ENCODE measurements at places on chromosomes 16 and 17.
A peak's percentile ranks its signal among the peaks of the same experiment; 100 is the strongest.

GRCh38 chr16:74942977-74943918 is 41.7 kb downstream of the WDR59 start:
- no peak for DNase-seq

- peak; percentile 85 for DNase-seq
Observed at GRCh38 chr17:41492771-41493170, 3.1 kb upstream of the KRT36 start.

DNA sequence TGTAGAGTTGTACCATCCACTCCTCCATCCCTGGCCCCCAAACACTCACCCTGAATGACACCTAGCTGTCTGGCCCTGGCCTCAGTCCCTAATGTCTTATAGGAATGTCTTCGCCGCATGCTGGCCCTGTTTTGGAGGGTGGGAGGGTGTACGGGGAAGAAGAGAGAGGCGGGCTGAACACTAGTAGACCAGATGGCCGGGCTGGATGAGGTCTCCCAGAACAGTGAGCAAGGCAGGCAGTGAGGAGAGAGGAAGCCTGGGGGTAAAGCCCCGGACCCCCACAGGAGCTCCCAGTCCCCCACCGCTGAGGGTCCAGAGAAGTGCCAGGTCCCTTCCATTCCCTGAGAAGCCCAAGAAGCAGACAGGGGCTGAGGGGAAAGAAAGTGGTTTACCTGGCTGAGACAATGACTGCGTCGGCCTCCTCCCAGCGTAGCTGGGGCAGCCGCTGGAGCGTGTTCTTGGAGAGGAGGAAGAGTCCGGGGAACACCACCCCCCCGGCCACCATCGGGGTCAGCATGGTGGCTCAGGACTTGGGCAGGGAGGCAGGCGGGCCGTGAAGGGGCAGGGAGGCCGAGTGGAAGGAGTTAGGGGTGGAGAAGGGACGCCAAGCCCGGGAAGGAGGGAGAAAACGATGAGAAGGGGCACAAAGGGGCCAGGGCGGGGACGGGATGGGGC is 923 bp downstream of the TLCD3B start:
- no peak for DNase-seq

GRCh38 chr17:34613064-34614019 is 34.0 kb downstream of the TMEM132E start:
- no peak for DNase-seq

- DNase-seq: no peak
Observed at GRCh38 chr17:5921512-5922282, 148.5 kb upstream of the WSCD1 start.

DNA sequence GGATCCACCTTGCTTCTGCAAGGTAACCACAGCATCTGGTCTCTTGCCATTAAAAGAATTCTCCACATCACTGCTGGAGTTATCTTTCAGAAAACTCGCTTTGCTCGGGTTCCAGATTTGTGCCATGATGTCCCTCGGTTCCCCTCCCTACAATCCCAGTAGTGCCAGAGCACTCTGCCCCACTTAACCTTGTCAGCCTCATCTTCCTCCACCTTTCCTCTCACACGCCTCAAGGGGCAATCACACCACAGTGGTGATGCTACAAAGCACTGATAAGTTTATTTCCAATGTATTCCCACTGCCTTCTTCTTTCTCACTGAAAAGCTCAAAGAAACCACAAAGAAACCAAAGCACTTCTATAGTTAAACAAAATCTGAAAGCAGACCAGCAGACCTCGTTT is 11.4 kb upstream of the CDRT4 start:
- DNase-seq: no peak

DNA sequence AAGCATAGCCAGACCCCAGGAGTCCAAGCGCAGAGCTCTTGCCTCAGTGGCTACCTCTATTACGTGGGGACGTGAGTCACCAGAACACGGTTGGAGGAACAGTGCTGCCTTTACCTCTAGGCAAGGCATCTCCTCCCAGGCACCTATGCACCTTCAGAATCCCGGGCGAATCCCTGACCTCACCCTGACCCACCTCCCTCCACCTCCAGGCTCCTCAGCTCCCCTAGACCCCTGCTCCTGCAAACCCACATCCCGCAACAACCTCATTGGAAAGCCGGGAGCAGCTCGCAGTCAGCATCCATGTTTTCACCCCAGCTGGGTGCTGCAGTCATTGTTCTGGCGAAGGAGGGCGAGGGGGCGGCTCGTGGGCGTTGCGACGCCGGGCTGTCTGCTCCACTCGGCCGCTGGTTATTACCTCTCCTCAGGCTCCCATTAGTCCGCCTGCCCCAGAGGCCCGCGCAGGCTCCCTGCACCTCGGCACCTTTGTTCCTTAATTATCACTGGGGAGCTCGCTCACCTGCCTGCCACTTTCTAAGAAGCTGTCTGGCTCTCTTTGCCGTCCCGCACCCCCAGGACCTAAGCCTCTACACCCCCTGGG is 24.6 kb upstream of the DLX4 start:
- DNase-seq: no peak

GRCh38 chr16:79076047-79076767 is 524.3 kb downstream of the MAF start:
- no peak for DNase-seq

GRCh38 chr16:50526796-50527195 is 21.4 kb upstream of the NKD1 start:
- DNase-seq: no peak

DNA sequence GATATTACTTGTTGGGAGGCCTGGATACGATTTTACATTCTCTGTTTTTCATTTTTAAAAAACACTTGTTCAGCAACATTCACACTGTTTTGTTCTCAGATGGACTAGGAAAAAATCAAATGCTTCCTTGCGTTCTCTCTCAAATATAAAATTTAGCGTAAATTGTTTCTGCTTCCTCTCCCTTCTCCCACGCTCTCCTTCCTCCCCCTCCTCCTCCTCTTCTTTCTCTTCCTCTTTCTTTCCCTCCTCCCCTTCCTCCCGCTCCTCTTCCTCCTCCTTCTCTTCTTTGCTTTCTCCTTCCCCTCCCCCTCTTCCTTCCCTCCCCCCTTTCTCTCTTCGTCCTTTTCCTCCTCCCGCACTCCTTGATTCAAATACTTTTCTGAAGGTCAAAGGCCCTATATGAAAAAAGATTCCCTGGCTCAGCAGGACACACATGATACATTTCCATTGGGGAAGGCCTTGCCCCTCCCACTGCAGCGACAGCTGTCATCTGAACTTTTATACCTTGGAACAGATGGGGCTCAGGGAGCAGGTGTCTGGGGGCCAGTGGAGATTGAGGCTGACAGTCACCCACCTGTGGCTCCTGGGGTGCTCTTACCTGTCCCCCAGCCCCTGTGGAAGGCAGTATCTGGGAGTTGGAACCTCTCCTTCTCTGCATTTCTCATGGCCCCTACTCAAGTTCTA is 99.4 kb upstream of the SDK2 start:
- DNase-seq: no peak

DNA sequence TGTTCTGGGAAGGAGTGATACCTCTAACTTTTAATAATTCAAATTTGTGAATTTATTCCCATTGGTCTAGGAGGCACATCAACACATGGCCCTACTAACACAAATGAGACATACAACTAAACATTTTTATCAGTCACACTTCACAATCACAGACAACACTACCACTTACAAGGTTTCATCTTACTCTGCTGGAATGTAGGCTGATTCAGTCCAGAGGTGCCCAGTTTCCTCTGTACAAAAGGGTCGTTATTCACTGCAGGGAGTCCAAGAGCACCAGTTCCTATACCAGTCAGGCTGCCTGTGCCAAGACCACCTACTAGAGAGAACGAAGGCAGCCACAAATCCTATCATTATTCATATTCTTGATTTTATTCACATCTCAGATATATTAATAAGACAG is 41.4 kb downstream of the SETD6 start:
- peak; percentile 57 for DNase-seq

DNA sequence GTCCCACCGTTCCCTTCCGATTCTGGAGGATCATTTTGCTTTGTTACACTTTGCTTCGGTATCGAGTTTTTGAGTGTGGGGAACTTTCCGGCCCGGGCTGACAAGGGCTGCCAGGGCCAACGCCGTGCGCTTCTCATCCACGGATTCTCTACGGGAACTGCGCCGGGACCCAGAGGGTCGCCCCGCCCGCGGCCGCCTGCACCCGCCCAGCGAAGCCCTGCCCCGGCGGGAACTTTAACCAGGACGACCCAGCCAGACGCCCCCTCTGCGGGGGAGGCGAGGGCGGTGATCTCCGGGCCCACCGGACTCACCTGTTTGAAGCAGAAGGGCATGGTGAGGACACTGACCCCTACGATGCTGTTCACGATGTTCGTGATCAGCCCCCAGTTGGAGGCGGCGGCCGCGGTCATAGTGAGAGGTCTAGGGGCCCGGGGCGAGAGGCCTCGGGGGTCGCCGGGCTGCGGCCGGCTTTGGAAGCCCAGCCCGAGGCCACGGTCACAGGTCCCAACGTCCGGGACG is 536 bp downstream of the SLC38A10 start:
- DNase-seq: no peak

GRCh38 chr16:88633684-88634140 is 4.7 kb upstream of the IL17C start:
- peak; percentile 44 for DNase-seq

DNA sequence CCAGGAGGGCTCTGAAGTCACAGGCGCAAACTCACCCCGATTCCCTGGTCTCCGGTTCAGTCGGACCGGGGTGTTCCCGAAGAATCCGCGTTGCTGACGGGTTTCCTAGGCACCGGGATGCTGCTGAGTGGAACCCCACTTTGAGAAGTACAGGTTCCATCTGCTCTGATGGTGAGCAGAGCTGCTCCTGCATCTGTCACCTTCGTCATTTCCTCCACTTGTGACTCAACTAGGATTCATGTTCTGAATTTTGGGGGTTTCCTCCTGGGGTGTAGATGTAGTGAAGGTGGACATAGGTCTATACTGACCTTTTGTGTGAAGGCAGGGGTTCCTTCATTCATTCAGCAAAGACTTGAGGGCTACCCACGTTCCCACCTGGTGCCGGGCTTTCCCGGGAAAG is 25.0 kb downstream of the LGALS3BP start:
- no peak for DNase-seq

DNA sequence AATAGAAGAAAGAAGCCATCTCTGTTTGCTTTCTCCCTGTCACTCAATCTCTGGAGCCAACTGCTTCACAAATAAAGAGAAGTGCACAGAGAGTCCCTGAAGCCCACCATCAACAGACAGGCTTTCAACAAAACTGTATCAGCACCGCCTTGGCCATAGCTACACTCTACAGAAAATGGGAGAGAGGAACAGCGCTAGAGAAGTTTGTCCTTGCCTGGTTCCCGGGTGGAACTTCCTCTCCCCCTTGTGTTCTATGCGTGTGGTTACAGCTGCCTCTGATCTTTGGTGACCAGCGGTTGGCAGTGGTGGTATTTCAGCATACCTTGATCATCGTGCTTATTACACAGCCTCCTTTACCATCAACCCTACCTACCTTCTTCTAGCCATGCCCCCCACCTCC is 91.4 kb upstream of the CCL2 start:
- DNase-seq: no peak

DNA sequence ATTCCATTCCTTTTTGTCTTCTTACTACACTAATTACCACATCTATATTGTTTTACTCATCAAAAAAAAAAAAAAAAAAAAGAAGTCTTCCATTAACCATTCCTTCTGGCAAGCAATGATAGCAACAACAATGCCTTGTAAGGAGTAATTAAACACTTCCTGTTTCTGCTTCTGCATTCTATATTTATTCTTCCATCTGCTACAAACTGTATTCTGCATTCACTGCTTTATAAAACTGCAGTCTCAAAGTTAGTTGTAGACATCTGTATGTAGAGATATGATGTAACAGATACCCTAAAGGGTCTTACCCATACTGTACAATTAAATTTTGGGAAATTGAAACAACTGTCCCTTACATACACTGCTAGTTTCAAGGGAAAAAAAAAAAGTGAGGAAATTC is 28.7 kb upstream of the ABCA6 start:
- DNase-seq: no peak

DNA sequence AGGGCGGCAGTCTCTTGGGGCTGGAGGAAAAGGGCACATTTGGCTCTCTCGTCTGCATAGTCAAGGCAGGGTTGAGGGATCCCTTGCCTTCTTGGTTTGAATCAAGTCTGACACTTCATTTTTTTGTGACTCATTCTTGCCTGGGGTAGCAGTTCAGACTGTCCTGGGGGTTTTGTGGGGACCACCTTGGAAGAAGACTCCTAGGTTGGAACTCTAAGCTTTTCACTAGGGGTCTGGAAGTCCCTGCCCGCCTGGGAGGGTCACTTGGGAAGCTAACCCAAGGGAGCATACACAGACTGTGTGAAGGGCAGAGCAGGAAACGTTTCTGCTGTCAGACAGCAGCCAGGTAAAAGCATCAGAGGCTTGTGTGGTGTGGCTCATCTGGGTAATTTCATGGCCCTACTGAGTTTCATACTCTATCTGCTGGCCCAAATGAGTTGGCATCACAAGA is 11.3 kb downstream of the YPEL2 start:
- DNase-seq: no peak

DNA sequence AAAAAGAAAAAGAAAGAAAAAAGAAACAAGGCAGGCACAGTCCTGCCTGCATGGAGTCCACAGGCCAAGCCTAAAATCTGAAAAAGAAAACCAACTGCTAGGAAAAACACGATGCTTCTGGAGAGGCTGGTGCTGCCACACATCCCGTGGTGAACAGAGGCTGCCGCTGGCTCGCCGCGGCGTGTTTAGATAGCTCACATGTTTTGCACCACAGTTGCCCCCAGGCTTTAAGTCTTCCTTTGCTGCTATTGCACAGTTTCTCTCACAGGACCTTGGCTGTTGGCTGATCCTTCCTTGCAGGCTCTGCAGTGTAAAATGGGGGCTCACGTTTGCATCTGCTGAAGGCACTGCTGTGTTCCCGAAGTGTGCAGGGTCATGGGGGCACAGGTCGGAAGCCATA is 8.6 kb downstream of the SLC6A4 start:
- no peak for DNase-seq

GRCh38 chr17:62975206-62975605 is 9.2 kb downstream of the TANC2 start:
- peak; percentile 48 for DNase-seq

- DNase-seq: peak; percentile 47
Observed at GRCh38 chr17:9645851-9646545, 681 bp downstream of the USP43 start.

DNA sequence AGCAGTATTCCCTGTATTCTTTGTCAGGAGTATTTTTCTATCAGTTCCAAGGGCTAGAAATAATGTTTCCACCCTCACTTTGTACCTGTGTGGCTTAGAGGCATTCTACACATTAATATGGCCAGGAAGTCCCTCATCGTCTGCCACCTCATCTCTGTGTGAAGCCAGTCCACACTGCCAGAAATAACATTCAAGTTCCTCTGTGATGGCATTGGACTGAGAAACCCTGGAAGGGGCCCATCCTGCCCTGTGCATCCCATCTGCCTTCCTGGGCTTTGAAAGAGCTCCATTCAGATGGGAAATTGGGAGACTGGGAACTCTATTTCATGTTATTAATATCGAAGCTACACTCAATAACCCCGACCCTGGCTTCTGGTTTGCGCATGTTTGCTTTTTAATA is 497.2 kb upstream of the CDH5 start:
- DNase-seq: no peak

- DNase-seq: no peak
Observed at GRCh38 chr17:3678821-3679530, 10.4 kb downstream of the EMC6 start.

GRCh38 chr17:76459674-76460073 is 6.7 kb upstream of the UBE2O start:
- DNase-seq: no peak

GRCh38 chr16:23827057-23827456 is 8.7 kb upstream of the PRKCB start:
- DNase-seq: no peak
